ENCODE measurements at places on chromosomes 6 and 20.

- no peak for DNase-seq
Measured at GRCh38 chr6:13352165-13352564, 23.8 kb upstream of the TBC1D7 start.

DNA sequence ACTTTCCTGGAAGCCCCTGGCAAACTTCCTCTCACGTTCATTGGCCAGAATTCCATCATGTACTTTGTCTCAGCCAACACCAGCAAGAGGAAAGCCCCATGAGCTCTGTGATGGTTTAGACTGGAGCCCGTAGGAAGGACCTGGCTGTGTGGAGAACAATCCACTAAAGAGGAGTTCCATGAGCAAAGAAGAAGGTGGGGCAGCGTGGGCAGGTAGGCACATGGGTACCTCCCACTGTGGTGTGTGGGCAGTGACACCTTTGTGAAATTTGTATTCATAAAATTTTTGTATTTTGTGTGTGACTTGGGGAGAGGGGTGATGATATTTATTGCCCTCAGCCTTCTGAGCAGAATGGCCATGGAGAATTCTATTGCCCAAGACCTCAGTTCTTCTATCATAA lies 89.5 kb upstream of the SCP2D1 start:
- DNase-seq: no peak

DNA sequence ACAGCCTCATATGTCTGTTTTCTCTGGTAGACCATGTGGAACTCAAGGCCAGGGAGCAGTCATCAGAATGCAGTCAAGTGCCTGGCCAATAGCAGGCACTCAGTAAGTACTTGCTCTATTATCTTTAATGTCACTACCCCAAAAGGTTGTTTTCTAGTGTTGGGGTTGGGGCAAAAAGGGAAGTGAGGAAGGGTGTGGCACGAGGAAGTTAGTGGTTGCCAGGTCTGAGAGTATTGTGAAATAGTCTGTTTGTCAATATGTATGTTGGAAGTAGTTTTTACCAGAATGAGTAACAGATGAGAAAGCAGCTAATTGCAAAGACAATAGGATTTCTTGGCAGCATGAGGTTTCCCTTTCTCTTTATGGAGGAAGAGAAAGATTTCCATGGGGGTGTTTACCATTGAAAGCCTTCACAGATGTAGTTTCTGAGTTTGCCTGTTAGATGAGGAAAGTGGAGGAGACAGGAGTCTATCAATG lies 59.5 kb upstream of the ARMH2 start:
- DNase-seq: no peak

GRCh38 chr20:58851221-58851968 lies 693 bp upstream of the GNAS-AS1 start:
- no peak for DNase-seq

DNA sequence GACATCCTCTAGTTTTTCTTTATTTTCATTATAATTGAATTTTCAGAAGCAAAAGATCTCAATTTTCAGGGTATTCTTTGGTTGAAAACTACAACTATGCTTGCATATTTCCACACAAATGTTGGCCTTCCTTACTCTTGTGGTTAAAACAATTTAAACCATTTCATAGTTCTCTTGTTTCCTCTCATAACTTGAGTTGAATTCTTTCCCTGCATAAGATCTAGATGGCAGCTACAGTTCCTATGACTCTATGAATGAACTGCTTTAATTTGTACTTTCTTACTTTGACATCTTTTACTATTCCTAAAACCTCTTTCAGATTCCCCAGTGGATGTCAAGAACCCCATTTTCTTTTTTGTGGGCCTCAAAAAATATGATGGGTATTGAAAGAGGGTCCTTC lies 564.5 kb downstream of the NKAIN2 start:
- no peak for DNase-seq

GRCh38 chr6:12269110-12269509 lies 21.1 kb upstream of the EDN1 start:
- no peak for DNase-seq

- DNase-seq: no peak
Measured at GRCh38 chr20:59671661-59672471, 67.5 kb downstream of the PHACTR3 start.

- peak; percentile 68 for DNase-seq
Measured at GRCh38 chr6:36962874-36963273, 8.3 kb downstream of the PI16 start.

GRCh38 chr6:31308050-31308844 lies 36.4 kb upstream of the HLA-C start:
- DNase-seq: peak; percentile 69

GRCh38 chr6:61935242-61935846 lies 350.7 kb downstream of the KHDRBS2 start:
- DNase-seq: no peak

GRCh38 chr20:58583176-58583575 lies 67.9 kb upstream of the STX16 start:
- DNase-seq: no peak

DNA sequence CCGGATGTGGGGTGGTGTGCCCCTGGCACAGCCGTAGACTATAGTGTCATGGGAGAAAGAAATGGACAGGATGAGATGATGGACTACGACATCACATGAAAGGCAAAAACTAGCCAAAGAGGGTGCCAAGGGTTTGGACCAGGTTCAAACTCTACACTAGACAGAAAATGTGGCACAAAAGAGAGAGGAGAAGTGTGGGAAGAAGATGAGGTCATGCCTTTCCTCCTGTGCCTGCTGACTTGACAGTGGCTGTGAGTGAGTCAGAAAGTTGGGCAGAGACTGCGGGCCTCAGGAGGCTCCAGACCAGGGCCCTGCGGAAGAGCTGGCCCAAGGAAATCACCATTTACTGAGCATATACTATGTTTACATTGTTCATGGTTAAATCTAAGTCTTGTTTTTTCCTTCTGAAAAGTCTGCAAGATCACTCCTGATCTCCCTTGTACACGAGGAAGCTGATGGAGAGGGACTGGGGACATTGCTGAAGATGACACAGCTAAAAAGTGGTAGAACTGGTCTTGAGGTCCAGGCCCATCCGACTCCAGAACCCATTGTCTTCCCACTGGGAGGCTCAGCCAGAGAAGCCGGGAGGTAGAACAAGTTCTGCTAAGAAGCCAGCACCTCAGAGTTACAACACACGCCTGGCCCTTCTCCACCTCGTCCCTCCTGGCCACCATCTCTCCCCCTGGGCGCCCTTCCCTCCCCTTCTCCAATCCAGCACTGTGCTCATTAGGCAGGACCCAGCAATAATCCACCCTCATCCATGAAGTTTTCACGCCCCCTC lies 35.6 kb downstream of the CNKSR3 start:
- no peak for DNase-seq

DNA sequence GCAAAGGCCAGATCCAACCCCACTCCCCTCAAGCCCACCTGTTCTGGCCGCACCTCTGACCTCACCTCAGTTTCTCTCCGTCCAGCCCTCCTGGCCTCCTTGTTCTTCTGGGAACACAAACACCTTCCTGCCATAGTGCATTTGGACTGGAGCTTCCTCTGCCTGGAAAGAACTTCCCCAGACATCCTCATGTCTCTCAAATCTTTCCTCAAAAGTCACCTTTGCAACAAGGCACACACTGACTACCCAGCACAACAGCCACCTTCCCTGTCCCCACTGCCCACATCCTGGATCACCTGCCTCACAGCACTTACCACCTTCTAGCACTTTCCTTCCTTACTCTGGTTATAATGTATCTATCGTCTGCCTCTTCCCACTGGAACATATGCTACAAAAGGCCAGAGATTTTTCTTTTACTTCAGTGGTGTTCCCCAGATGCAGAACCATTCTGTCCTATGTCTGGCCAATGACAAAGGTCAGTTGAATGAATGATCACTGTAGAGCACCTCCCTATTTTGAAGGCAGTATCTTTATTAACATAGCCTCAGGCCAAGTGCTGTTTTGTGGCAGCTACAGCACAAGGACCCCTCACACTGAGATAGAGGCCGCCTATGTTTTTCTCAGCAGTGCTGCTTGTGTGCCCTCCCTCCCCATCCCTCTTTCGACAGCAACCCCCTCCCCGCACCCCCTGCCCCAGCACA lies 4.1 kb downstream of the HLA-B start:
- DNase-seq: no peak

Measured in activated T-helper 9 cell treated with anti-CD3 and anti-CD28 coated beads, Interleukin-2, amount 50 U/mL, for 16 hours (primary cell).